ENCODE measurements at places on chromosomes 5 and 9. TPM values are rescaled to one million over a fixed set of nuclear protein-coding genes. Genes with fewer than 3 reads are reported as not detected.

Gene IFNA2
- total RNA-seq, result not detected

Gene SEMA4D
- 1.6 TPM for total RNA-seq

Gene SPINK6
- total RNA-seq, result not detected

Gene ADGRD2
- total RNA-seq, result not detected

Gene FGD3
- total RNA-seq, result under 0.01 TPM

Gene DIRAS2
- 1.3 TPM for total RNA-seq

Gene DMGDH
- total RNA-seq, result 4.5 TPM

Gene COL23A1
- total RNA-seq, result not detected

Gene DAPK1
- 3.9 TPM for total RNA-seq

Gene FOXD4L3
- not detected for total RNA-seq

Gene SLCO6A1
- under 0.01 TPM for total RNA-seq

Gene FBXO4
- 11.2 TPM for total RNA-seq

Gene BNIP1
- total RNA-seq, result 18.4 TPM

Gene CDC23
- total RNA-seq, result 25.4 TPM

Gene SHOC1
- under 0.01 TPM for total RNA-seq

Gene IZUMO3
- total RNA-seq, result not detected

Gene GAS1
- 136 TPM for total RNA-seq

Gene COL5A1
- 295 TPM for total RNA-seq

Gene OTP
- total RNA-seq, result not detected

Gene SLC34A1
- not detected for total RNA-seq

Gene PCA3
- total RNA-seq, result not detected

Gene PIP5K1B
- total RNA-seq, result under 0.01 TPM

Gene MYMK
- total RNA-seq, result not detected

Gene LHX6
- not detected for total RNA-seq

Gene SLC27A6
- total RNA-seq, result 0.32 TPM

Gene ANKRD20A1
- not detected for total RNA-seq

Gene CNOT8
- total RNA-seq, result 60.5 TPM

Gene AQP3
- 0.97 TPM for total RNA-seq

Gene GRIA1
- 22.5 TPM for total RNA-seq

Gene ADGRV1
- total RNA-seq, result under 0.01 TPM

Gene PDLIM4
- total RNA-seq, result 97.2 TPM

Gene PSIP1
- total RNA-seq, result 38.4 TPM

Gene PROB1
- 3.9 TPM for total RNA-seq

Gene RMND5B
- total RNA-seq, result 22.0 TPM

Gene SURF6
- total RNA-seq, result 8.2 TPM

Gene LRRC19
- not detected for total RNA-seq

Gene GARIN3
- total RNA-seq, result not detected

Gene SLC35A4
- 13.8 TPM for total RNA-seq

Gene LYRM7
- total RNA-seq, result 6.0 TPM

Gene PTGS1
- 10.4 TPM for total RNA-seq

Gene BRD8
- total RNA-seq, result 30.0 TPM

Gene POLR3G
- 4.5 TPM for total RNA-seq

All from fibroblast of villous mesenchyme (primary cell).